ENCODE measurements at places on chromosomes 12 and 14.

DNA sequence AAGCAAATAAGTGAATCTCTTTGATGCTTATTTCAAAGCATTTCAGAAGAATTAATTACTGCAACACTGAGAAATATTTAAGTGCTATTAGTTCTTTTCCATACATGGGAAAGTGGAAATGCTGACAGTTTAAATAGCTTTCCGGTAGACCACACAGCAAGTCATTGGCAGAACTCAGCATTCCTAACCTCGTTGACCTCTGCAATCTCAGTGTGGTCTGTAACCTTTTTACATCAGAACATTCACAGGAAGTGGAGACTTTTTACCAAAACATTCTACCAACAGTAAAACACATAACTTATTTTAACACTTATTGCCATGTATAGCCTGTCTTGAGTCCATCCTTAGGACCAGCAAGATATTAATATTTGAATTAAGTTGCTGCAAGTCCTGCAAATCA is 249.5 kb upstream of the DCN start:
- no peak for DNase-seq

DNA sequence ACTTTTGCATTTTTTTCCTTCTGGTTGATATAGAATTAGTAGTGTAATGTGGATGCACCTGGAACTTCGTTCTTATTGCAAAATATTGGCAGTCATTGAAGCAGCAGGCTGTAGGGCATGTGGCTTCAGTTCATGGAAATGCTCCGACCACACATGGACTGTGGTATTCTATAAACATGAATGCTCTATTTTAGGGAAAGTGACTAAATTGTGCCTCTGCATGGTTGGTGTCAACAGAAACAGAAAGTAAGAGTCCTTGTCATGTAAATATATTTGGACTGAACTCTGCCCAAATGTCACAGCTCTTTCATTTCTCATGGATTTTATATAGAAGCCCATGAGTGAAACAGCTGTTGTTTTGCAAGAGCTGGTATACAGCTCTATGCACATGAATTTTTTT is 917.0 kb downstream of the LRFN5 start:
- no peak for DNase-seq

DNA sequence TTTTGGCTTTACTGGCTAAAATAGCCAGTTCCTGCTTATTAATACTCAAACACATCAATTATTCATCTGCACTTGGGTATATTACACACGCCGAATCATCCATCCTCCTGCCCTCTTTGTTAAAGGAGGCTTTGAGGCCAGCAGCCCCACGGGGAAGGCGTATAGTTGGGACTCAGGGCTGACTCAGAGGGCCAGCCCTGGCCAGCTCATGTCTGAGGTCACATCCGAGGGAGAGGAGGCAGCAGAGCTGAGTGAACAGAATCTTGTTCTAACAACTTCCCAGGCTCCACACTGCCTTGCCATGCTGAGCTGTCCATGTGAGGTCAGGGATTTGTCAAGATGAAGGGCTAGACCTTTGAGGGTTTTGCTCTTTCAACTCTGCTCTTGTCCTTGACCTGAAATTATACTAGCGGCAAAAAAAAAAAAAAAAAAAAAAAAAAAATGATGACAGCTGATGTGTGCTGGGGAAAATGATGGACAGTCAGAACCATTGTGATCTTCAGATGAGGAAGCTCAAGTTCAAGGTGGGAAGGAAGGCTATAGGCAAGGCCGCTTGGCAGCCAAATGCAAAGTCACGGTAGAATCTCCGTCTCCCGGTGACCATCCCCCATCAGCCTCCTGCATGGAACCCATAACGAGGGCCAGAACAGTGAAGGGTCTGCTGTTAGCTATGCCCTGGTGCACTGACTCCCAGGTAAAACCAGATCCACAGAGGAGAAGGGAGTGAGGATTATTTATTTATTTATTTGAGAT is 12.5 kb upstream of the MARK3 start:
- peak; percentile 22 for DNase-seq

DNA sequence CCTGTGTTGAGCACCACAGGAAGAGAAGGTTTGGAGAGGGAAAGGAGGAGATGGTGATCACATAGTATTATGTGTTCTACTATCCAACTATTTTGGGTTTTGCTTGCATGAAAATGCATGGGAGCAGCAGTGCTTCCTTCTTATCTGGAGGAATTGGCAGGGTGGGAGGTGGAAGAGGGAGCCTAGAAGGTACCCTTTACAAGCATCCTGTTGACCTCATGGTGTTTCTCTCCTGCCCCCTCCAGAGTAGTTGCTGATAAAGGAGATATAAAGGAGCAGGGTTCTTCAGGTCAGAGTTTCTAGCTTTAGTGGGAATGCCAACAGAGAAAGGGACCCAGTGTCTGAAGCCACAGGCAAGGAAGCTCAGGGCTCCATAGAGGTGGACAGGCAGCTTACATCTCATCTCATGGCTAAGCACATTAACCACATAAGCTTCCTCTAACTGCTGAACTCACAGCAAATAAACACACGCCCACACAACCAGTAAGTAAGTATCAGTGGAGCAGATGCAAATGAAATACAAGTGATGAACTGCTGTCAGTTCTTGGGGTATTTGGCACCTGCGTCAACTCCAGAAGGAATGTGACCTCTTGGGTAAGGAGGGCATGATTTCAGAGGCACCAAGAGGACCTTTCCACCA is 174.2 kb upstream of the SLC38A2 start:
- DNase-seq, result no peak

DNA sequence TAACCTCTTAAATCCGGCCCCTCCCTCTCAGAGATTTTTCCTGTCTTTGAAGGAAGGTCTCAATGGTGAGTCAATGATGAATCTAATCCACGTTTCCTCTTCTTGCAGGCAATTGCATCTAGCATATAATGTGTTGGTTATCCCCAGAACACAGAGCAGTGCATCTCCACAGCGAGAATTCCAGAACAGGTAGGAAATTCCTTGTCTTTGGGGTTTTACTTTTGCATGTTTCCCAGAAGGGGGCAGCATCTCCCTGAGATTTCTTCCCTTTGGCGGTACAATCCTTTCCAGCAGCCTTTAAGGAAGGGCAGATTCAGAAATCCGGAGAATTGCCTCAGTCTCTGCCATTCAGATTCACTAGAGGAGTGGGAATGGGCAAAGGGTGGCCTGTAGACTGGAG is 128.0 kb downstream of the KCNA5 start:
- DNase-seq, result no peak

DNA sequence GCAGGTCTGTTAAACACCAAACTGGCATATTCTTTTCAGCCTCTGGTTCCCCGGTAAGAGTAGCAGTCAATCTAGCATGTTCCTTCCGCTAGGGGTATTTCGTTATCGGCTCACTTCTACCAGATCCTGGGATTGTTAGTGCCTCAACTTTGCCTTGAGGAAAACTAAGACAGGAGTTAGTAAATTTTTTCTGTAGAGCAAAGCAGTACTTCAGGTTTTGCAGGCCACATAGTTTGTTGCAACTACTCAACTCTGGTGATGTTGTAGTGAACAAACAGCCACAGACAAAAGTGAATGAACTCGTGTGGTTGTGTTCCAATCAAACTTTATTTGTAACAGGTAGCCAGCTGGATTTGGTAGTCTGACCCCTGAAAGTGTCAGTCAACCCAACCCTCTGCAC is 6.3 kb upstream of the CDH24 start:
- no peak for DNase-seq

- DNase-seq, result no peak
Measured at GRCh38 chr14:71320734-71321573, 413.7 kb downstream of the PCNX1 start.

DNA sequence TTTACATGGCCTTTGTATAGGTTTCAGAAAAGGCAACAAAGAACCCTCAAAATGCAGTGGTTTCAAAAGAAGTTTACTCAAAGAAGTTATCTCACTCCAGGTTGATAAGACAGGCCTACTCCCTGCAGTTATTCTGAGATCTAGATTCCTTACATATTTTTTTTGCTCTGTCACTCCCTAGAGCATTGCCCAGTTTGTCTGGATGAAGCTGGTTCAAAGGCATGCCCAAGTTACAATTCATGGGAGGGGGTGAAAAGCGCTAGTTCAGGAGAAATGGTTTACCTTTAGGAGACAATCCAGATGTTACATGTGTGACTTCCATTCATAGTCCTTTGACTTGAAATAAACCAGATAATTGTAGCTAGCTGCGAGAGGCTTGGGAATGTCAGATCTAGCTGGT is 115.0 kb downstream of the TPH2 start:
- DNase-seq, result no peak

- no peak for DNase-seq
Measured at GRCh38 chr12:83197483-83197914, 510.8 kb downstream of the TMTC2 start.

DNA sequence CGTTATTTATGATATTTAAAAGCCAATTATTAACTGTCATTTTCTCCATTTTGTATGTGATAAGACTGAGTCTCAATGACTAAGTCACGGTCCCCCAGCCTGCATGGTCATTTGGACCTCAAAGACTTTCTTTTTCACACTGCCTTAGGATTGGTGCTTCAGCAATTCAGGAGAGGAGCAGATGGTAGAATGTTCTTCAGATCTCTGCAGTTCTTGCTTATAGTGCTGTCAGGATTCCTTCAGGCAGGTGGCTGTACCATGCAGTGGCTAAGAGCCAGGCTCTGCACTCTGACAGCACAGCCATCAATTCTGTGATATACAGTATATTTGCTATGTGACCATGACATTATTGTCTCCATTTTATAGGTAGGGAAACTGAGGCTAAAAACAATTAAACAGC is 18.7 kb downstream of the SSPN start:
- no peak for DNase-seq

GRCh38 chr12:3004655-3005565 is 45.7 kb downstream of the TEAD4 start:
- DNase-seq, result no peak

- DNase-seq, result no peak
Measured at GRCh38 chr14:55803873-55804553, 224.0 kb downstream of the KTN1 start.

- DNase-seq, result no peak
Measured at GRCh38 chr14:104926619-104927431, 2.1 kb downstream of the PLD4 start.

DNA sequence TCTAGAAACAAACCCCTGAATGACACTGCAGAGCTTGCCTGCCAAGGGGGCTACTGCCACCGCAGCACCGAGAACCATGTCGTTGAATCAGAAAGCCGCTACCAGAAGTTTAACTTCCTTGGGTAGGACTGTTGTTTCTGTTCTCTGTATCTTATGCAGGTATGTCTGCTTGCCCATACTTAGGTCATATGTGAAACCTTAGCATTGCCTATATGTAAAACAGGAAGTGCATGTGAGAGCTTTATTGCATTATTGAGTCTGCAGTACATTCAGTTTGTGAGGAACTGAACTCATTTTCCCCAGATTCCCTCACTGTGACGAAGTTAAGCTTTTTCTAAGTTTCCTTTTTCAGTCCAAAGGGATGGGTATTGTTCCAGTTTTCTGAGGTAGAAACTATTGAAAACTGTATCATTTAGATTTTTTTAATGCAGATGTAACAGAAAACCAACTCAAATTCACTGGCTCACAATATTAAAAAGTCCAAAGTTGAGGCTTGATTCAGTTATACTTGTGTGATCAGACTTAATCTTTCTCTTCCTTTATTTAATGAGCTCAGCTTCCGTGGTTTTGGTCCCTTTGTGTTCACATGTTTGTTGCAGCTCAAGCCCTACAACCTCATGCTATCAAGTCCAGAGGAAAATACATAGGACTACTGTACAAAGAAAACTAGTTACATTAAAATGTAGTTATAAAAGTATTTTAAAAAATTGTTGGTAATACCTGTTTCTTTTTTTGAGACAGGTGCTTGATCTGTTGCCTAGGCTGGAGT is 6.9 kb downstream of the FBXO34 start:
- DNase-seq, result no peak

DNA sequence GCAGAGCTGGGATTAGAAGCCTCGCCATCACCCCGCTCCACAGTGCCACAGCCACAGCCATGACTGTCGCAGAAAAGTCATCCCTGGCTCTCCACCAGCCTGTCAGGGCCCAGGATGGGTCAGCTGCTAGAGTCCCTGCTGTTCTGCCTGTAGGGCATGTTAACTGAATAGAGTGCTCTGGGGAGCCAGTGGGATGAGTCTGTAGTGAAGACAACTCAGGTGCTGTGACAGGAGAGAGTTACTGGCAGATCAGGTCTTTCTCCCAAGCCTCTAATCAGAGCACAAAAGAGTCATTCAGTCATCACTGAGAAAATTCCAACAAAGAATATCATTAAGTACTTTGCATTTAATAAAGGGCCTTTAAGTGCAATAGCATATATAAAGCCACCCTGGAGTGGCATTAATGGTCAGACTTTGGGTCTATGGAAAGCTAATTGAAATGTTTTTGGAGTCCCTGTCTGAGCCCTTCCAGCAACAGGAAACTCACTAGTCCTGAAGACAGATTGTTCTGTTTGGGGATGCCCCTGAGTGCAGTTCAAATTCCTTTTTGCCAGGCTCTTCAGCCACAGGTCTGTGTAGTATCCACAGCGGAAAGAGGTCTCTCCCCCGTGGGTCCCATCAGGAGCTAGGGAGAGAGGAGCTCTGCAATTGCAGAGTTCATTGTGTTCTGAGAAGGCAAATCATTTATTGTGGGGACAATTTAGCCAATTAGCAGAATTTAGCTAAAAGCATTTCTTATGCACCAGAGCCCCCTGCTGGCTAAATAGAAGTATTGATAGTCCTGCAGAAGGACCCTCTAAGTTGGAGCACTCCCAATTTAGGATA is 45.2 kb upstream of the C14orf132 start:
- no peak for DNase-seq

DNA sequence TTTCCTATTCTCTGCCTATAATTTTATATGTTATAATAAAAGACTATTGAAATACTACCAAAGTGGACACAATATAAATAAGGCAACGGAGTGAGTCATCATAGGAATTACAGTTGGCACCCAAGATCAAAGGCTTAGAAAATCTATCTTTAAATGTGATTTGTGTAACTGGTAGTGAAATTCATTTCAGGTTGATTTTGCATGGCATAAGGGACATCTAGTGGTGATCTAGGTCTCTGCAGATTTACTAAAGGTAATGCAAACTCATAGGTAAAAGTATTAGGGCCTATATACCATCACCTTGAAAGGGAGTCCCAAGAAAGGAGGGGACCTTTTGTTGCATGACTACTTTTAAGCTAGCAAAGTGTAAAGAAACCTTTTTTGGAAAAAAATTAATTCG is 527.2 kb downstream of the NRXN3 start:
- DNase-seq, result no peak
